ENCODE measurements at places on chromosomes 13 and 19.

DNA sequence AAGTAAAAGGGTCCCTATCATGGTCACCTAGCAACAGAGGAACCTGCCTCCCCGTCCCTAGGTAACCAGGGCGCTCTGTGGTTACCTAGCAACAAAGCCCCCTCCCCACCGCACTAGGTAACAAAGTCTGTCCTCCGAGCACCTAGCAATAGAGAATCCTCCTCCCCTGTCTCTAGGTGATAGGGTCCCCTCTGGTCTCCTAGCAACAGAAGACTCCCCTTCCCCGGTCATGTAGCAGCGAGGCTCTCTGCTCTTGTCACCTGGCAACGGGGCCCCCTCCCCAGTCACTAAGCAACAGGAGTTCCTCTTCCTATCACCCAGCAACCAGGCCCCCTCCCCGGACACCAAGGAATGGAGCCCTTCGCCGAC, 307 bp downstream of the JOSD2 start:
- no peak for DNase-seq

- DNase-seq: no peak
Measured at GRCh38 chr19:14002571-14003250, 3.4 kb downstream of the RFX1 start.

DNA sequence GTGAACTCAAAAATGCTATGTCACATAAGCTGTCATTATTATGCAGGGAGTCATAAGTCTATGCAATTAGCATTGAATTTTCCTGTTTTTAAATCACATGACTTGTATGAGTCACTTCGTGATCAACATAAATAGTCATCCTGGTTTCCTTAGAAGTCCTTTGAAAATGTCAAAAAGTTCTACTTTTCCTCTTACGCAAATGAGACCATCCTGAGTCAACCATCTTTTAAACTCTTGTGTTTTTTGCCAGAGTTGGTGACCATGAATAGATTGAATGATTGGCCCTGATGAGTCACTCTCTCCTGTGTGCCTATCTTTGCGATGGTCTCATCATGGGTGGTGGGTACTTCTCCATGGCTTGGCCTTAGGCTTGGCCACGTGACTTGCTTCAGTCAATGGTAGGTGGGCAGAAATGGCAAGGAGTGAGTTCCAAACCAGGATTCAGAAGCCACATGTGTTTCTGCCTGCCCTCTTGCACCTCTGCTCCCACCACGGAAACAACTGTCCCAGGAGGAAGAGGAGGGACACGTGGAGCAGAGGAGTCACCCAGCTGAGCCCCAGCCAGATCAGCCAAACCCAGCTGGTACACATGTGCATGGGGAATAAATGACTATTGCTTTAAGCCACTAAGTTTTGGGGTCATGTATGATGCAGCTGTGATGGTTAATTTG, 123.5 kb upstream of the CACNA1A start:
- no peak for DNase-seq

GRCh38 chr13:94327318-94327717, 152.2 kb downstream of the DCT start:
- DNase-seq: no peak

GRCh38 chr13:100854006-100854405, 179.4 kb upstream of the TMTC4 start:
- no peak for DNase-seq

DNA sequence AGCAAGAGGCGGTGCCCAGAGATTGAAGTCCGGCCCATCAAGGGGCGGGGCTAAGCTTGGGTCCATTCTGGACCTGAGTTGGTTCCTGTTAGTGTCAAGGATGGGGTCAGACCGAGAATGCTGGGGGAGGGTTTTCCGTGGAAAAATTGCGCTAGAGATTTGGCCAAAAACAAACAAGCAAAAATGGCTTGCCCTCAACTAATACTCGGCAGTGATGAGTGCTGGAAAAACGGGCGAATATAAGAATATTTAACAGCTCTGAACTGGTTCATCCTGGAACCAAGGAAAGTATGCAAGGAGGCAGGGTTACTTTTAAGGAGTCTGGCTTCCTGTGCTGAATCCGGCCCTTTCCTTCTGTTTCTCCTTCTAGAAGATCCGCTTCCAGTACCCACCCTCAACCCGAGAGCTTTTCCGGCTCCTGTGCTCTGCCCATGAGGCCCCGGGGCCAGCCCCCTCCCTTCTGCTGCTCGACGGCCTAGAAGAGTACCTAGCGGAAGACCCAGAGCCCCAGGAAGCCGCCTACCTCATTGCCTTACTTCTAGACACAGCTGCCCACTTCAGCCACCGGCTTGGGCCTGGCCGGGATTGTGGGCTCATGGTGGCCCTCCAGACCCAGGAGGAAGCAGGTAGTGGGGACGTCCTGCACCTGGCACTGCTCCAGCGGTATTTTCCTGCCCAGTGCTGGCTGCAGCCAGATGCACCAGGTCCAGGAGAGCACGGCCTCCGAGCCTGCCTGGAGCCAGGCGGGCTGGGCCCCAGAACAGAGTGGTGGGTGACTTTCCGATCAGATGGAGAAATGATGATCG, 880 bp downstream of the SWSAP1 start:
- DNase-seq: no peak

GRCh38 chr19:15616183-15616582, 1.2 kb downstream of the CYP4F8 start:
- DNase-seq: no peak

GRCh38 chr19:8310342-8311055, 2.3 kb upstream of the CD320 start:
- DNase-seq: no peak

DNA sequence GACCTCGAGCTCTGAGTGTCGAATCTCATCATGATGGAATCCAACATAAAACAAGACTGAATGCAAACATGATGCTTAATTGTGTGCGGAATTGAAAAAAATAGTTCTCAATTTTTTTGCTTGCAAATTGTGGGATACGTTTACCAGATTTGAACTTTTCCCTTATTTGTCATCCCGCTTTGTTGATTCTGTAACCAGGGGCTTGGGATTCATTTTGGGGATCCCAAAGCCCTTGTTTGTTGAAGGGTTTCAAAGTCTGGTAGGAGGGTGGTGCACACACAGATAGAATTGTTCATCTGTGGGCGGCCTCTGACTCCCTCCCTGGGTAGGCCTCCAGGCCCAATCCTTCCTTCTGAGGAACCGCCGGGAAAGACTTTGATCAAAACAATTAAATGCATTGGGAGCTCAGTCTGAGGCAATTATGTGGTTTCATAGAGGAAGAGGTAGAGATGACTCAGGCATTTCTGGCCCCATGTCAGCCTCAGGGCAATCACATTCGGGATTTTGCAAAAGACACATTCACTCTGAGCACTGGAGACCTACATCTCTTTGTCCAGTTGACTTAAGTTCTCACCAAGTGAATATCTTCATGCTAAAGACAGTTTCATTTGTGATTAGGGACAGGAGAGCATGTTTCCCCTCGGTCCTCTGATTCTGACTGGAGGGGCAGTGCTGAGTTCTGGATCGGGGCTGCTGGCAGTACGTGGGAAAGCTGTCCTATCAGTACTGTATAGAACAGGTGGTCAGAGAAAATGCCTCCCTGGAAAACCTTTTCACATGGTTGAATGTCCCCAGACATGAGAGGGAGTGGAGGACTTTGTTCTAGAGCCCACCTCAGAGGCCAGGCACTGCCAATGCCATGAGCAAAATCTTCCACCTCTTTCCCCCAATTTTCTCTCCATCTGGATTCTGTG, 27.8 kb upstream of the IGFL4 start:
- DNase-seq: no peak

- no peak for DNase-seq
Measured at GRCh38 chr13:60755380-60756163, 358.6 kb downstream of the TDRD3 start.

GRCh38 chr19:8340341-8341096, 2.5 kb downstream of the KANK3 start:
- no peak for DNase-seq

GRCh38 chr13:20353973-20354372, 121.9 kb upstream of the GJB6 start:
- DNase-seq: no peak

GRCh38 chr19:48510421-48511268, 990 bp downstream of the LMTK3 start:
- peak; percentile 54 for DNase-seq

GRCh38 chr13:99151516-99151915, 49.1 kb upstream of the UBAC2 start:
- no peak for DNase-seq

- DNase-seq: no peak
Measured at GRCh38 chr13:57558051-57558467, 73.5 kb upstream of the PCDH17 start.

DNA sequence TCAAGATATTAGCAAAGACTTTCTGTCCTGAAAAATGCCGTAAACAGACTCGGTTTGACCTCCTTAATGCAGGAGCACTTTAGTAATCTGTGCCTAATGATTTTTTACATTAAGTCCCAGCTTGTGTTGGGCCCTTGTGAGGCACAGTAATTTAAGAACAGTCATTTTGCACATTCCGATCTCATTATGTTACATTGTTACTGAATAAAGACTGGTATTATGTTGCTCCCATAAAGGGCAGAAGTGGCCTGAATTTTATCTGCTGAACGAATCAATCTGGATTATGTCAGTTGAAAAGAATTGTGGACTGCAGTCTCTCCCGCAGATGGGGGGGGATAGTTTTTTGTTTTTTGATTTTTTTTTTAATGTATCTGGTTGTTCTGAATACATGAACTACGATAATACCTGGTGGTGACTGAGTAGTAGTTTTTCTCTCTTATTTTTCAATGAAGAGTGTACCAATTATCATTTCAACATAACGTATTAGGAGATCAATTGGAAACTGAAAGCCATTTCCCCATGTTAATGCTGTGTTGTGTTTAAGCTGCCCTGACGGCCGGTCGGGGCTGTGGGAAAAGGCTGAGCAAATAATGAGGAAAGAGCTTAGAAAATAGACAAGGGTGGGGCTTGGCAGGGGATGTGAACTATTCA, 290.2 kb downstream of the ZNF536 start:
- DNase-seq: no peak

DNA sequence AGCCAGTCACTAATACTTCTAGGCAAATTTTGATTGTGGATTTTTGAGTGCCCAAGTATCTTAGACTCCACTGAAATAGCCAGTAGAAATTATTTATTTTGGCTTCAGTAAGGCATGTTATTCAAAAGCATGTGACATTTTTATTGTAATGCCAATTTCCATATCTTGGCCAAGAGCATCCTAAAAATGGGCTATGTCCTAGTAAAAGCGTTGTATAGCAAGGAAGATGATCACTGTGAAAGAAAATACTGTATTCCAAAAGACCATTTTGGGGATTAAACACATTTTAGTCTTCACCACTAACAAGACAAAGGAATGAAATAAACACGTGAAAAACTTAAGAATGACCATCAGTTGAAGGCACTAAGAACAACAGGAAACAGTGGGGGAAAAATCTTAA, 149.1 kb downstream of the NUFIP1 start:
- DNase-seq: no peak

DNA sequence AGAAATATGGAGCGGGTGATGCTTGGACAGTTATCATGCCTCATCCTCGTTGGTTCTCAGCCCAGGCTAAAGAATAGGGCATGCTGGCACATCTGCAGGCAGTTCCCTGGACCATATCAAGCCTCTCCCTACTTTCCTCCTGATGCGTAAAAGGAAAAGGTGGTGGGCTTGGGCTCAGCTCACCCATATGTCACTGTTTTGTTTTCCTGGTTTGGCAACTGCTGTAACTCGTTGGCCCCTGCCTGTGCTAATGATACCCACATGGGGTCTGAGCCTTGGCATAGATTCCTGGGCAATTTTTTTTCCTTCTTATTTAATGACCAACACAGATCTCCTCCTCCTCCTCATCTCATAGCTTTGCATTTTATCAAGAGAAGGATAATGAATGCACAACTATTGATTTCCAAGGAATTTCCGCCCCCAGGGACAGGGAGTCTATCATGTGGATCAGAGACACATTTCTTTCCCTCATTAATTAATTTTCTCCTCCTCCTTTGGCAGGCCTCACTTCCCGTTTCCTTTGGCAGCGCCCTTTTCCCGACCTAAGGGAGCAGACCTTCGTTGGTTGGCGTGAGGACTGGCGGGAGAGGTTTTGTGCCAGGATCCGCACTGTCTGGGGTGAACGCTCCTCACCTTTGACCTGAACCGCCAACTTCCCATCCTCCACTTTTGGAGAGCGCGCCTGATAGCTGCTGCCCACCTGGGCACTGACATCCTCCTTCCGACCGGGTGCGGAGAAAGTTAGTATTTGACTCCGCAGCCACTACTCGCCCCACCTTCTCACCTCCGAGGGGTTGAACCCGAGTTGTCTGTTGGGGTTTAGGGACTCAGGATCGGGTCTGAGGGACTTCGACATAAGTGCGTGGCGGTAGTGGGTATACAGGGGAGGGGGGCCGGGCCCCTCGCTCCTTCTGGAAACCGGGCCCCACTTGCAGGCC, 3.4 kb upstream of the POU4F1 start:
- DNase-seq: no peak

GRCh38 chr19:16614941-16615340, 13.1 kb downstream of the MED26 start:
- no peak for DNase-seq

DNA sequence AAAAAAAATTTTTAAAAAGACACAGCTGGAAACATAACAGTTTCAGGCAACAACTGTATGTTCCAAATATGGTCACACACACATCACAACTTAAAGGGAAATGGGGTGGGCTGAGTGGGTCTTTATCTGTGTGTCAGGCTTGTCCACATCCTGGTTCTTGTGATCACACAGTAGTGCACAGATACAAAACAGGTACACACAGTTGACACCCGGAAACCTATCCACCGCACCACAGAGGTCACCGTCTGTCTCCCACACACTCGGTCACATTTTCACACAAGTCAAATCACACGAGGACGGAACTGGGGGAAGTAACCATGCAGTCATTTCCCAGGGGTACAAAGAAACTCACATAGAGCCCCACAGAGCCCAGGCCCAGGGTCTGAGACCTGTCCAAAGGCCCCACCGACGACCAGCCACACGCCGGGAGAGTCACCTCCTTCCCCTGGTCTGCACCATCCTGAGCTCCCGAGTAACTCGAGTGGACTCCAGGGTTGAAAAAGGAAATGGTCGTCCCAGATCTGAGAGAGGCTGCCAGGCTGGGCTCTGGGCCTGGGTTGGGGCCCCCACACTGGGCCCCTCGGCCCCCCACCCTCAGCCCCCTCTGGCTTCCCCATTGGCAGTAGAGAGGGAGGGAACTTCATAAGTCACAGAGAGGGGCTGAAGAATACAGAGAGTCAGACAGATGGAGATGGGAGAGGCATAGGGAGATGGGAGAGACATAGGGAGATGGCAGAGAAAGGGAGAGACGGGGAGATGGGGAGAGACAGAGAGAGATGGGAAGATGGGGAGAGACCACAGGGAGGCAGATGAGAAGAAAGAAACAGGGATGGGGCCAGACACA, 1.3 kb upstream of the PPAN start:
- DNase-seq: no peak

DNA sequence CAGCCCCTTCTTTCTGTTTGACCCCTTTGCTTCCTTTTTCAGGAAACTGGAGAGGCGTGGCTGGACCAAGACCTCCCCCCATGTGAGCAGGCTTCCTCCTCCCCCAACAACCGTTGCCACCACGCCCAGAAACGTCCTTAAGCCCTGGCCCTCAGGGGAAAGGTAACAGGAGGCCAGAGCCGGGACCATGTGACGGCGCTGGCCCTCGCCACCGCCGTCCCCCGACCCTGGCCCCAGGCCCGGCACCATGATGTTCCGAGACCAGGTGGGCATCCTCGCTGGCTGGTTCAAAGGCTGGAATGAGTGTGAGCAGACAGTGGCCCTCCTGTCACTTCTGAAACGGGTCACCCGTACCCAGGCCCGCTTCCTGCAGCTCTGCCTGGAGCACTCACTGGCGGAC, 14.4 kb downstream of the SAMD4B start:
- no peak for DNase-seq

- DNase-seq: no peak
Measured at GRCh38 chr19:10756791-10757190, 38.9 kb downstream of the DNM2 start.

Measured in C1 segment of cervical spinal cord (tissue), 14 donors.